ENCODE measurements at places on chromosomes 16 and 17. TPM values are rescaled to one million over a fixed set of nuclear protein-coding genes. Genes with fewer than 3 reads are reported as not detected.

DNA sequence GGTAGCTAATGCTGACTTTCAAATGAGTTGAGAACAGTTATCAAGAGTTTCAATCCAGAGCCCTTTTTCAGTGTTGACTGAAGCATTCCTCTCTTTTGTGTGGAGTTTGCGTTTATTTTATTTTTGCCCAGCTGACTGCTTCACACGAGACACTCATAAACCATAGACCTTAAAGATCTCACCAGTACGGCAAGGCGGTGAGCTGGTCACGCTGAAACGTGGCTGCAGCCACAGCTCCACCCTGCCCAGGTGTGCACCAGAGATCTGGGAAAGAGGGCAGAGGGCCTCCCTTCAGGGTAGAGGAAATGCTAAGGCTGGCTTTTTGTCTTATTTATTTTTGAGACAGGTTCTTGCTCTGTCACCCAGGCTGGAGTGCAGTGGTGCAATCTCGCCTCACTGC, 112.2 kb downstream of the AATF start:
- no peaks in the 10 kb centered on the region for H3K36me3 ChIP-seq
- DNase-seq, result no peak
- H3K27ac ChIP-seq, result no peak overlapping the region

DNA sequence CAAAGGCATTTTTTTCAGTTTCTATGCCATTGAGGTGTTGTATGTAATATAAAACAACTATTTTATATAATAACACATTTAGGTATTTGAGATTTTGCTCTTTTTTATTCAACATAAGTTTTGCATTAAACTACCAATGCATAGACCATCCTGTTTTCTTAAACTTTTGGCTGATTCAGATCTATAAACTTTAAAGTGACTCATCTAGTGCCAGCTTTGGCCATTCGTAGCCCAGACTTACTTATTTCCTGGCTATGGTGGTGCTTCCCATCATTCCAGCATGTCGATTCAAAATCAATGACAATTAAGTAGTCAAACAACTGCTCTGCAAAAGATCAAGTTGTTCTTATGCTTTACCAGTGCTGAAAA, 3.1 kb downstream of the ERI2 start:
- no peak overlapping the region for H3K27ac ChIP-seq
- no peak for DNase-seq
- peaks cover 6% of the 10 kb centered on the region for H3K4me1 ChIP-seq
- H3K36me3 ChIP-seq, result peaks cover 18% of the 10 kb centered on the region

DNA sequence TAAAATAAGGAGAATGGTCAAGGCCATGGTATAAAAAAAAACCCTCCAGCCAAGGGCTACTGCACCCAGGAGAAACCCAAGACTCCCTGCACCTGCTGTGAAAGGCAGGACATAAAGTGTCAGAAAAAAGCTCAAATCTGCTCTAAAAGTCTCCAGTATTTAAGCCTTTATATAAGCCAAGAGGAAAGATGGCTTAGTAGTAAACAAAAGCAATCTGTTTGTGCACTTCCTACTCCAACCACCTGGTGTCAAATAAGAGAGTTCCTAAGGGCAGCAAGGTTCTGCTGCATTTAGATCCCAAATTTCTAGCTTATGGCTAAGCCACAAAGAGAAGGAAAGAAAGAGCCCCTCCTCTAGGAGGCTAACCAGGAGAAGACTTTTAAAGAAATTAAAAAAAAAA, 20.6 kb downstream of the ACSM1 start:
- no peak overlapping the region for H3K27ac ChIP-seq
- no peak overlapping the region for H3K4me3 ChIP-seq
- no peak for DNase-seq
- H3K4me1 ChIP-seq, result no peaks in the 10 kb centered on the region
- no peaks in the 10 kb centered on the region for H3K36me3 ChIP-seq

DNA sequence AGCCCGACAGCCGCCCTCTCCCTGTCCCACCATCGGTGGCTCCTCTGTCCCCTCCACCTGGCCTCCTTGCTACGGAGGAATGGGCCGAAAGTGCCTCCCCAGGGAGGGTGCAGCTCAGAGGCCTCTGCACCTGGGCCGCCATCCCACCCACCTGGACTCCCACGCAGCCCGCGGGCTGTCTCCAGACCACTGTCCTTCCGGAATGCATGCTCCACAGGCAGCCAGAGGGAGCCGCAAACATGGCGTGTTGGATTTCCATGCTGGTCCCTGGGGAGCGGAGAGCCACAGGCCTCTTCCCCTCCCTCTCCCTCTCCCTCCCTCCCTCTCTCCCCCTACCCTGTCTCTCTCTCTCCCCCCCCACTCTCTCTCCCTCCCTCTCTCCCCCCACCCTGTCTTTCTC, 3.0 kb downstream of the SSTR5 start:
- peak; percentile 60 for DNase-seq
- no peaks in the 10 kb centered on the region for H3K36me3 ChIP-seq
- no peak overlapping the region for H3K4me3 ChIP-seq
- H3K27ac ChIP-seq, result no peak overlapping the region
- no peaks in the 10 kb centered on the region for H3K4me1 ChIP-seq

GRCh38 chr17:19753661-19754463, 5.8 kb upstream of the ALDH3A1 start:
- H3K36me3 ChIP-seq, result no peaks in the 10 kb centered on the region
- DNase-seq, result peak; percentile 34
- no peaks in the 10 kb centered on the region for H3K27me3 ChIP-seq
- no peak overlapping the region for H3K4me3 ChIP-seq
- no peak overlapping the region for H3K27ac ChIP-seq
- H3K4me1 ChIP-seq, result no peaks in the 10 kb centered on the region

GRCh38 chr17:35214192-35214591, 20.0 kb upstream of the SLC35G3 start:
- H3K36me3 ChIP-seq, result no peaks in the 10 kb centered on the region
- no peak overlapping the region for H3K27ac ChIP-seq
- DNase-seq, result peak; percentile 22
- H3K4me1 ChIP-seq, result no peaks in the 10 kb centered on the region

DNA sequence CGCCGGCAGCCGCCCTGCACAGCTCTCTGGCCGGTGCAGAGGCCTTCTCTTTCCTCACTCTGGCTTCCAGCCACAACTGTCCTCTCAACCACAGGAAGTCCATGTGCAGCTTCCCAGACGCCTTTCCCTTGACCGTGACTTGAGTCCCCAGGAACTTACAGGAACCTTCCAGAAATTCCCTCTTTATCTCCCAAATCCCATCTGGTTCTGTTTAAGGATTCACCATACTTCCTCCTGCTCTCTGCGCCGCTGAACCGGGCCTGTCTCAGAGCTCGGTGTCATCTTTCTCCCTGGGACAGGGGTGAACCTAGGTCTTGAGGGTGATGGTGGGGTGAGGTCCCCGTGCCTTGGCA, 65.2 kb upstream of the ZNF469 start:
- H3K36me3 ChIP-seq, result no peaks in the 10 kb centered on the region
- H3K27ac ChIP-seq, result no peak overlapping the region
- no peaks in the 10 kb centered on the region for H3K27me3 ChIP-seq
- no peaks in the 10 kb centered on the region for H3K4me1 ChIP-seq
- no peak for DNase-seq

DNA sequence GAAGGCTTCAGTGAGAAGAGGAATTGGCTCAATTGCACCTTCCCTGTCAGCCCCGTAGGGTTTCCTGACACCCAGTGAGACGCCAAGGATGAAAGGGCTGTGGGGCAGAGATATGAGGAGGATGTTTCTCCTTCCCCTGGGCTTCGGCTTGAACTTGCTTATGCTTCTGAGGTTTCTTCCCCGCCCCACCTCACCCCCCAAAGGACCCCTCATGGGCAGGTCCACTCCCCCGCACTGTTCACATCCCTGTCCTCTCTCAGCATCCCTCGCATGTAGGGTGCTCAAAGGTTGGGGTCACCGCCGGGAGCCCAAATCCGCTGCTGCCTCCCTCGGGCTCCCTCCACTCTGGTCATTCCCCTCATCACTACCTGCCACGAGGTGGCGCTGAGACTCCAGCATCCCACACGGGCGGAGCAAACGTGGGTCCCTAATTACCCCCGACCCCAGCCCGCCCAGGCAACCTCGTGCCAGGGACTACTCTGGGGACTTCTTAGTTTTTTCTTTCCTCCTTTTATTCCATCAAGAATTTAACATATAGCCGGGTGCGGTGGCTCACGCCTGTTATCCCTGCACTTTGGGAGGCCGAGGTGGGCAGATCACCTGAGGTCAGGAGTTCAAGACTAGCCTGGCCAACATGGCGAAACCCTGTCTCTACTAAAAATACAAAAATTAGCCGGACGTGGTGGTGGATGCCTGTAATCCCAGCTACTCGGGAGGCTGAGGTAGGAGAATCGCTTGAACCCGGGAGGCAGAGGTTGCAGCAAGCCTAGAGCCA, 3.3 kb upstream of the TRARG1 start:
- DNase-seq, result peak; percentile 75
- H3K4me3 ChIP-seq, result no peak overlapping the region

DNA sequence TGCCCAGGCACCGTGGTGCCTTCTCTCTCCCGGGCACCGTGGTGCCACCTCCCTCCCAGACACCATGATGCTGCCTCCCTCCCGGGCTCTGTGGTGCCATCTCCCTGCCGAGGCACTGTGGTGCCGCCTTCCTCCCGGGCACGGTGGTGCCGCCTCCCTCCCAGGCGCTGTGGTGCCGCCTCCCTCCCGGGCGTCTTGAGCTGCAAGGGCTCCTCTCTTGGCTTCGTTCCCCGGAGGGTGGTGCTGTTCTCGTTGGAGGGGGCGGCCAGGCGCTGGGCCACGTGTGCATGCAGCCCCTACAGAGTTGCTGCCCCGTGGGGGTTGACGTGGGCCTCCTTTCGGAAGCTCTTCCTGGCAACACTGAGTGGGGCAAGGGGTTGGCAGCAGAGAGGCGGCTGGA, 8.2 kb downstream of the CENPX start:
- no peak overlapping the region for H3K4me3 ChIP-seq
- peaks cover 8% of the 10 kb centered on the region for H3K36me3 ChIP-seq
- H3K27me3 ChIP-seq, result no peaks in the 10 kb centered on the region
- peaks cover 13% of the 10 kb centered on the region for H3K4me1 ChIP-seq
- H3K27ac ChIP-seq, result peak overlapping the region; percentile 59

GRCh38 chr16:86510465-86511261, at the start of gene FOXF1:
FOXF1 (plus strand) TSS chr16:86510527; CDS start chr16:86510570, 43 bp downstream.
- peak within 1 kb of the TSS; percentile 33 for H3K4me3 ChIP-seq
- DNase-seq, result peak; percentile 30
- H3K36me3 ChIP-seq, result no peaks in the 10 kb centered on the region
- H3K4me1 ChIP-seq, result peaks cover 9% of the 10 kb centered on the region
- no peak within 1 kb of the TSS for H3K27ac ChIP-seq

DNA sequence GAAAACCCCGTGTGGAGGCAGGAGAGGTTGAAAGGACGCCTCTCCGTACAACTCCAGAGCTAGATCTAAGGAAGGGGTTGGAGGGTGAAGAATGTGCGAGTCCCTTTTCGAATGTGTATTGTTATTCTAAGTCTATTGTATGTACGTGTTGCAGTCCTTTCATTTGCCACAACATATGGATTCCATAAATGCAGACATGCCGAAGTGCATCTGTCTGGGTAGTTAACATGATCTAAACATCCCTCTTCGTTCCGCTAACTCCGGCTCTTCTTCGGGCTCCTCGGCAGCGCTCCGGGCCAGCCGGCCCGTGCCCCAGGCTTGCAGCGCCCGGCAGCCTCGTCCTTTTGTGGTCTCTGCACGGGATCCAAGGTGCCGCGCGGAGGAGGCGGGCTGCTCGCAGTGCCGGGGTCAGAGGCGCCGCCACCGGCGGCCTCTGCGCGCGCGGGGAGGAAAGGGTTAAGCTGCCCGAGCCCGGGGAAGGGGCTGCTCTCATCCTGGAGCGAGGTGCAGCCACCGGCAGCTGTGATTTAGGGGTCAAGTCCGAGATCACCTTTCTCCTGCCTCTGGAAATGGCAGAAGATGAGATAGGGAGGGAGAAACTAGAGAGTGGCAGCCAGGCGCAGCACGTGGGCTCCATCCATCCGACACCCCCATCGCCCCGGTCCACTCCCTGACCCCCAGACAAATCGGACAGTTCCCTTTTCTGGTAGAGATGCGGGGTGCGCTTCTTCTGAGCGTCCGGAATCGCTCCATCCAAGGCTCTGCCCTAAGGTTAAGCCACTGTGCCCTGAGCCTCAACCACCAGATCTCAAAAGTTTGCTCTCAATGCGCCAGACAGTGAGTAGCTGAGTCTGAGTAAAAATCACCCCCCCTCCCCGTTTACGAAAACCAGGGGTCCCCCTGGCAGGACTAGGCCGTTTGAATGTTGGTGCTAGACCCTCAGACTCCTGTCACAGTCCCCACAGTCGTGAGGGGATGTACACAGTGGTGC, 15.1 kb upstream of the ZFHX3 start:
- H3K36me3 ChIP-seq, result no peaks in the 10 kb centered on the region
- no peak overlapping the region for H3K4me3 ChIP-seq
- H3K27ac ChIP-seq, result no peak overlapping the region
- H3K27me3 ChIP-seq, result no peaks in the 10 kb centered on the region
- no peak for DNase-seq
- H3K4me1 ChIP-seq, result peaks cover 9% of the 10 kb centered on the region

- H3K4me1 ChIP-seq, result no peaks in the 10 kb centered on the region
- DNase-seq, result no peak
- no peaks in the 10 kb centered on the region for H3K27me3 ChIP-seq
- no peaks in the 10 kb centered on the region for H3K36me3 ChIP-seq
- no peak overlapping the region for H3K27ac ChIP-seq
Observed at GRCh38 chr17:3594051-3594800, 15.0 kb downstream of the TRPV1 start.

- H3K27ac ChIP-seq, result peak overlapping the region; percentile 98
- no peaks in the 10 kb centered on the region for H3K27me3 ChIP-seq
- DNase-seq, result no peak
- no peaks in the 10 kb centered on the region for H3K36me3 ChIP-seq
- peak overlapping the region; percentile 100 for H3K4me3 ChIP-seq
Observed at GRCh38 chr16:67893743-67894399, 817 bp downstream of the PSKH1 start.

GRCh38 chr17:9123594-9124553, 102.6 kb downstream of the NTN1 start:
- no peak for DNase-seq
- H3K27me3 ChIP-seq, result no peaks in the 10 kb centered on the region
- no peak overlapping the region for H3K4me3 ChIP-seq
- H3K27ac ChIP-seq, result no peak overlapping the region
- H3K36me3 ChIP-seq, result no peaks in the 10 kb centered on the region

DNA sequence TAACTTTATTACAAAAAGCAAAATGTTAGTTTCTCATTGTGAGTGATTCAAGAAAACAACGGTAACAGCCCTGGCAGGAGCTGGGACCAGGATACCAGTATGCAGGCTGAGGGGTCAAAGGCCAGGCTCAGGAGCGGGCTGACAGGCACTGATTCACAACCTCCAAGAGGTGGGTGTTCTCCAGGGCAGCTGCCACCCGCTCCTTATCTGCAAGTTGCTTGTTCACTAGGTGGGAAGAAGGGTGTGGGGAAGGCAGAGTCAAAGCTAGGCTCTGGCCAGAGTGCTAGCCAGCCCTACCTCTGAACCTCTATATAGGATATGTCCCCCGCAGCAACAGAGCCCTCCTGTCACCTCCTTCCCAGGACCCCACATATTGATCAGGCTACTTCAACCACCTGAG, 2.1 kb downstream of the CIAO2B start:
- no peak for DNase-seq
- H3K4me1 ChIP-seq, result peaks cover 21% of the 10 kb centered on the region
- no peaks in the 10 kb centered on the region for H3K27me3 ChIP-seq
- H3K27ac ChIP-seq, result no peak overlapping the region
- H3K36me3 ChIP-seq, result no peaks in the 10 kb centered on the region

KREMEN2 gene
- total RNA-seq, result 1.6 TPM

TSPOAP1 gene
- 0.21 TPM for total RNA-seq

DNAH3 gene
- total RNA-seq, result 0.02 TPM

WSCD1 gene
- total RNA-seq, result 0.28 TPM

TP53TG3D gene
- not detected for total RNA-seq

DNAAF8 gene
- 0.72 TPM for total RNA-seq

KIF19 gene
- total RNA-seq, result not detected

Data from A673 (cell line).